Renal cortical epithelial cell (primary cell): ENCODE measurements at places on chromosomes 5 and 9.

DNA sequence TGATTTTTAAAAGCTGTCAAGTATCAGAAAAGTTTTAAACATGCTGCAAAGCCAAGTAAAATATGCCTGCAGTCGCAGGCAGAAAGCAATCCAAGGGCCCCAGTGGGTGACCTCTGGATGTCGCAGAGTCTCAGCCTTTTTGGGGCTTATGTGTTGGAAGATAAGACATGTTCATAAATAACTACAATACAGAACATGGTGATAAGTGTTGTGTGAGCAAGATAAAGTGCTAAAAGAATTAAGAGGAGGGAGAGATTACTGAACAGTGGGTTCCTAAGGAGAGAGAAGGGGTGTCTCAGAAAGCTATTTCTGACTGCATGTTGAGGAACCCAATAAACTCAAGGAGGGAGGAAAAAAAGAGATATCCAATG, 78.9 kb upstream of the ADRB2 start:
- DNase-seq: no peak

DNA sequence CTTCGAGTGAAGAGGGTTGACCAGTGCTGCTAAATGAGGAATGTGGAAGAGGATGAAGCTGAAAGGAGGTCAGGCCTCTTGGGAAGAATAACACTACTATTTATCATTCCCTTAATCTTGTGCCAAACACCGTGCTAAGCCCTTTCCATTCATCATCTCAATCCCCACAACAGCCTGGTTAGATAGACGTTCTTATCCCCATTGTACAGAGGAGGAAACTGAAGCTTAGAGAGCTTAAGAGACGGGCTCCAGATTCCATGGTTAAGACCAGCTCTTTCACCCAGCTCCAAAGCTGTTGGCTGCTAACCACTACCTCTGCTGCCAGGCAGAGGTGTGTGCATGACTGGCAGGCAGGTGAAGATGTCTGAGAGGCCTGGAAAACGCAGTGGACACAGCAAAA, 868 bp upstream of the EPB41L4B start:
- no peak for DNase-seq

DNA sequence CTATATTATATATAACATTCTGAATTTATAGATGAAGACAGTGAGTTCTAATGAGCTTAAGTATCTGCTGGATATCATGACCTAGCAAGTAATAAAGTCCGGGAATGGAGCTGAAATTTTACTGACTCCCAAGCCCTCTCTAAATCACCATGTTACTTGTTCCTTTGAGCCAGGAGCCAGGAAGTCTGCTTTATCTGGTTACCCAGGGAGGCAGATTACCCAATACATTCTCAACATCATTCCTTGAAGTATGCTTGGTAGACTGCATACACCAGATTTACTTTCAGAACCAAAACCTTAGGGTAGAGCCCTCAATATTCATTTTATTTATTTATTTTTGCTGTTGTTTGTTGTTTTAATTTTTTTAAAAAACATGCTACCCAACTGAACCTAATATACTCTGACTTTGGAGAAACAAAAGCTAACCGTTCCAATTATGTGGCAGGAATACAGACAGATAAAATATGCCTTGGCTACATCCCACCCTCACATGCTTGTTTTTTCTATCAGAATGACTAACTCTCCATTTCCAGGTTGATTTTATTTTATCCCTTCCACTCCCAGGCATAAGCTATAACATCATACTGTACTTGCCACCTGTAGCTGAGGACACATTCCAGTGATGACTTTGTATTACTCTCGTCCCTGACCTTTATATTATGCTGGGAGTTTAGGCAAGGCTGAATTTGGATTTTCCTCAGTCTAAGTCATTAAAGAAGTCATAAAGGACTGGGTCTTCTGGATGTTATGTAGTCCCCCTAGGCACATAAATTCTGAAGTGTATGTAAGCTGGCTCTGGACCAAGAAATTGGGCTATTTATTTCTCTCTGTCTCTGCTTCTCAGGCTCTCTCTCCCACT, 82.0 kb downstream of the YIPF5 start:
- DNase-seq: peak; percentile 3

- no peak for DNase-seq
Observed at GRCh38 chr9:124174433-124174832, 83.3 kb upstream of the NEK6 start.

DNA sequence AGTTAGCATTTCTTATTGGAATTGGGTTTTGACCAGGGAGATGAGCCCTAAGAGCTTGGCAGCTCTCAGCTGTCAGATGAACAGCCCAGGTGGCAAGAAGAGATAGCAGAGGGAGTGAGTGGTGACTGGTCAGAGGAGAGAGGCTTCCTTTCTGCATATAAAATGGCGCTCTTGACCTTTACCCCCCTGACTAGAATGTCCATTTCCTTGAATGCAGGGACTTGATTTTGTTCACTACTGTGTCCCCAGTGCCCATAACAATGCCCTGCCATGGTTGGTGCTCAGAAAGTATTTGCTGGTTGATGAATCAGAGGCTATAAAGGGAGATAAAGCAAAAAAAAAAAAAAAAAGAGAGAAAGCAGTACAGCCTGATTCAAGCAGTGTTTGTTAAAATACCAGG, 7.2 kb downstream of the CHMP5 start:
- DNase-seq: peak; percentile 90

GRCh38 chr9:132864691-132865090, 13.4 kb downstream of the AK8 start:
- no peak for DNase-seq

DNA sequence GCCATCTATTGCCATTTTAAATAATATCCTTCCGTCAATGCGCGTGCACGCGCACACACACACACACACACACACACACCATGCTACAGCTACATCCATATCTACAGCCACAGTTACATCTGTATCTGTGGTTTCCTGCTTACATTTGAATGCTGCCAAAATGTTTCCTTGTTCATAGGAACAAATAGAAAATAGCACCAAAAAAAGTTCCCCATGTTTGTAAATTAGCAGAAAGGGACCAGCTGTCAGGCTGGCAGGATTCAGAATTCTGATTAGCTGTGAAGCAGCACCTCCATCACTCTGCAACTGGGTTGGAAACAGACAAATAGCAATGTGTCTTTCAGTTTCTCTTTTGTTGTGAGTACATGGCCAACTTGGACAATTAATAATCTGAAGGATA, 601.5 kb downstream of the IRX1 start:
- DNase-seq: no peak

DNA sequence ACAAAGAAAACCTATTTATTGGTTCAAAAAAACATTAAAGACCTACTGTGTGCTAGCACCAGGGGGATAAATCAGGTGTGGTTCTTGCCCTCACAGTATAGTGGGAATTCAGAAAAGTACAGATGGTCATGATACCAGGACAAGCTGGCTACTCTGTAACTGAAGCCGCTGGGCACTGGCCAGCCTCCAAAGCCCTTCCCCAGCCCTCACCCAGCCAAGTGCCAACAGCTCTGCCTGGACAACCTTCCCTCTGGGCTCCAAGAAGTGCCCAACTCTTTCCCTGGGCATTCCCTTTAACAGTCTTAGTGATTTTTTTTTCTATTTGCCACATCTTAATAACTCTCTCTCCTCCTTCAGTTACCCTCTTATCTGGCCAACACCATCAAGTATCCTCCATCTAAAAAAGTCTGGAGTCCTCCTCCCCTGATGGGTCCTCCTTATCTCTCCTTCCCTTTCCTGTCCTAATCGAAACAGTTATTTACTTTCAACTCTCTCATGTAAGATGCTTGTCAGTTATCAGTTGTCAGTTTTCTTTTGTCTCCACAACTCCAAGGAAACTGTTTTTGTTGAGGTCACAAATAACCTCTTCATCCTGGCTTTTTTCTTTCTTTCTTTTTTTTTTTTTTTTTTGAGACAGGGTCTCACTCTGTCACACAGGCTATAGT, 13.3 kb upstream of the SEPTIN8 start:
- DNase-seq: peak; percentile 65

DNA sequence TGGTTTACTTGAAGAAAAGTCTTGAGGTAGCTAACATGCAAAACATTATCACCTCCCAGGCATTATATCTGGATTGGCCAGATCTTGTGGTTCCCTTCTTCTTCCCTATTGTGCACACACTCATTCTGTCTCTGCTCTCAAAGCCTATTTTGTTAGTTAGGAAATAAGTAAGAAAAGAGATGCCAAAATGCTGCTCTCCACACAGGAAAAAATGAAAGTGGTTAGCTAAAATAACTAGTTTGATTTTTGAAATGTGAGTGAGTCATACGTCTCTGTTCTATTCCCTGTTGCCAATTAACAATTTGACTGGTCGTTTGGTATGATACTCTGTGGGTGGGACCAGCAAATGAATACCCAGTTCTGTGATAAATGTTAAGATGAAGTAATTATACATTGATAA, 28.1 kb downstream of the LMNB1 start:
- DNase-seq: peak; percentile 26

DNA sequence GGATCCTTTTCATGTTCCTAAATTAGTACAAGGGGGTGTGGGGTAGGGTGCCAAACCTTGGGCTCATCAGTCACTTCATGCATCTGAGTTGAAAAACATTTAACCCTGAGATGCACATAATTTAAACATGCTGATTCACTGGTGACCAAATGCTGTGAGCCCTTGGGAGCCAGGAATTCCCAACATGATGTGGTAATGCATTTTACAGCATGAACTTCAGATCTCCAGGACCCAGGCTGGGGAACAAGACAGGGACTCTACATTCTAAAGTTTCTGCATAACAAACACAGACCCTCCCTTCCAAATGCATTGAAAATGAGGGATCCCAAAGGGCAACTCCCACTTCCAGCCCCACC, 322.2 kb downstream of the NDUFS4 start:
- no peak for DNase-seq

- DNase-seq: peak; percentile 86
Observed at GRCh38 chr9:123175854-123176629, 92.3 kb downstream of the STRBP start.

DNA sequence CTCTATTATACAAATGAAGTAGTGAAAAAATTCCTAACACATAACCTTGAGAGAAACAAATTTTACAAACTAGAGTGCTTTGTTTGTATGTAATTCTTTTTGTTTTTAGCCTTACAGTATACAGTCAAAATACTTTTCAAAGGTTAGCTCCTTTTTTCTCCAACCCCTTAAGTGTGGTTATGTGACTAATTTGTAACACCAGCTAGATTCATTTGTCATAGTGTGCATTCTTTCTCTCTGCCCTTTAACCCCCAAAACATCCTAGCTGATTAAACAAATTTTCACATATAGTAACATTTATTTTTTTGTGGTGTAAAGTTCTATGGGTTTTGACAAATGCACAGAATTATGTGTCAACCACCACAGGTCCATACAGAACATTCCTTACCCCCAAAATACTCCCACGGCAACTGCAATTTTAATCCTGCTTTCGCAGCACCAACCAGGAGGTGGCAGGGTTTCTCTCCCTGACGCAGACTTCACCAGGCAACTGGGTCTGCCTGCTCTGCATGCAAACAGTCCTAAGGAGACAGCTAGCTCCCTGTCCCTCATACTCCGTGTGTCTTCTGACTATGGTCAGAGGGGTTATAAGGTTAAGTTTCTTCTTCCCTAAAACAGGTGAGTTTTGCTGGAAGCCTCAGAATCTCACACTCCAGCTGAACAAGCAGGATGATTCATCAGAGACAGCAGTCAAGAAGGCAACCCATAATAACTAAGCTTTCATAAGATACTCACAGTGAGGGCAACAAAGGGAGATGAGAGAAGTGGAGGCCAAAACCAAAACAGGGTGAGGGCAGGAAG, 44.5 kb upstream of the NR5A1 start:
- DNase-seq: peak; percentile 70

DNA sequence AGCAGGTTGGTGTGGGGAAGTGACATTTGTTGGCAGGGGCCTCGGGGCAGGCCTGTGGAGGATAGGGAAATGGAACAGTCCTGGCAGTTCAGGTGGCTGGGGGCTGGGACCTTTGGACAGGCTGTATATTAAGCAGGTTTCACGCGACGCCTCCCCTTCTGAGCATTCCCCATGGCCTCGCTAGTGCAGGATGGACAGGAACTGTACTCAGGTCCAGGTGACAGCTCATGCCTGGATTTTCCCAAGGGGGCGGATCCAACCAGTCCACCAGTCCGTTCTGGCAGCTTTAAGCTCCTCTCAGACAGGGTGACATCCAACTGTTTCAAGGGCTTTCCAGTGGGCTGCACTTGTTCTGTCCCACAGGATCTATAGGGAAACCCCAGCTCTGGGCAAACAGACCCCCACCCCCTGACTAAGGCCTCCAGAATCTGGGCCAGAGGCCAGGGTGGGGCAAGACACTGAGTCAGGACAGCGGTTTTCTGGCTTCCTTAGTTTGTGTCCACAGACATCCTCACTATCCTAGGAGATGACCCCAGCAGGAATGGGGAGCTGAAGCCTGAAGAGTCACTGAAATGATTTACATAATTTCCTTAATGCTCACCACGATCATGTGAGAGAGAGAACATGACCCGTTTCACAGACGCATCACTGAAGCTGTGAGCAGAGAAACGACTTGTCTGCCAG, 20.9 kb downstream of the CSF2 start:
- DNase-seq: peak; percentile 95

DNA sequence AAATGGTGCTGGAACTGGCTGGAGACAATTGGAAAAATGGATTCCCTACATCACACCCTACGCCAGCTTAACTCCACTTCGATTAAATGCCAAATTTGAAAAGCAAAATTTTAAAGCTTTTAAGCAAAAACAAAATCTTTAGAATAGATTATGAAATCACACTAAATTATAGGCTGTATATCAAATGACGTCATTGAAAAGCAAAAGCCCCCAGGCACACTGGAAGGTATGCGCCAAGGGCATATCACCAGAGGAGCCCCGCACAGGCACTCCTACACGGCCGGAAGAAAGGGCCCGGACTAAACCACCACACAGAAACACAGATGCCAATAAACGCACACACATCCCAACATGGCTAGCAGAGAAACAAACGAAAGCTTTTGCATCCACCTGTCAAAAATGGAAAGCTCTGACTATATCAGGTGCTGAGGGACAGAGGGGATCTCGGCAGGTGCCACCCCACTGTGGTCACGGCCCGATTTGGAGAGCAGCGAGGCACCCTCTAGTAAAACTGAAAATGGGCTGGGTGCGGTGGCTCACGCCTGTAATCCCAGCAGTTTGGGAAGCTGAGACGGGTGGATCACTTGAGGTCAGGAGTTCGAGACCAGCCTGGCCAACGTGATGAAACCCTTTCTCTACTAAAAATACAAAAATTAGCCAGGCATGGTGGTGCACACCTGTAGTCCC, 17.0 kb upstream of the MXD3 start:
- DNase-seq: no peak

- DNase-seq: peak; percentile 49
Observed at GRCh38 chr5:125042261-125042890, 295.9 kb upstream of the ZNF608 start.

GRCh38 chr5:153860195-153860886, 178.4 kb downstream of the FAM114A2 start:
- no peak for DNase-seq

- no peak for DNase-seq
Observed at GRCh38 chr5:114070093-114070722, 291.7 kb upstream of the KCNN2 start.

DNA sequence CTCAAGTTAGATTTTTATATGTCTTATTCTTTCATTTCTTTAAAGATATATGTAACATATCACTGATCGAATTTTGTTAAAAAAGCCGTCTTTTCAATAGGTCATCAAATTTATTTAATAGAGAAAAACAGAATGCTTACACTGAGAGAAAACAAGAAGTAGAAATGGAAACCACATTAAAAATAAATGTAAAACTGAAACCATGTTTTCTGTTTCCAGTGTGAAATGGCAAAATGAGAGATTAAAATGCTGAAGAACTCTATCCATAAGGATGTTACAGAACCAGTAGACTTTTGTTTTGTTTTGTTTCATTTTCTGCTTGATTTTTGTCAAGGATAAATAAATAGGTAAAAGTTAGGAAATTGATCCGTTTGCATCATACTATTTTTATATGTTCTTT, 210.1 kb downstream of the PRDM9 start:
- no peak for DNase-seq

- DNase-seq: peak; percentile 86
Observed at GRCh38 chr9:73116031-73116430, 35.6 kb upstream of the ANXA1 start.
